ENCODE measurements at places on chromosomes 3 and 15. TPM values are rescaled to one million over a fixed set of nuclear protein-coding genes. Genes with fewer than 3 reads are reported as not detected.
A peak's percentile ranks its signal among the peaks of the same experiment; 100 is the strongest.

DNA sequence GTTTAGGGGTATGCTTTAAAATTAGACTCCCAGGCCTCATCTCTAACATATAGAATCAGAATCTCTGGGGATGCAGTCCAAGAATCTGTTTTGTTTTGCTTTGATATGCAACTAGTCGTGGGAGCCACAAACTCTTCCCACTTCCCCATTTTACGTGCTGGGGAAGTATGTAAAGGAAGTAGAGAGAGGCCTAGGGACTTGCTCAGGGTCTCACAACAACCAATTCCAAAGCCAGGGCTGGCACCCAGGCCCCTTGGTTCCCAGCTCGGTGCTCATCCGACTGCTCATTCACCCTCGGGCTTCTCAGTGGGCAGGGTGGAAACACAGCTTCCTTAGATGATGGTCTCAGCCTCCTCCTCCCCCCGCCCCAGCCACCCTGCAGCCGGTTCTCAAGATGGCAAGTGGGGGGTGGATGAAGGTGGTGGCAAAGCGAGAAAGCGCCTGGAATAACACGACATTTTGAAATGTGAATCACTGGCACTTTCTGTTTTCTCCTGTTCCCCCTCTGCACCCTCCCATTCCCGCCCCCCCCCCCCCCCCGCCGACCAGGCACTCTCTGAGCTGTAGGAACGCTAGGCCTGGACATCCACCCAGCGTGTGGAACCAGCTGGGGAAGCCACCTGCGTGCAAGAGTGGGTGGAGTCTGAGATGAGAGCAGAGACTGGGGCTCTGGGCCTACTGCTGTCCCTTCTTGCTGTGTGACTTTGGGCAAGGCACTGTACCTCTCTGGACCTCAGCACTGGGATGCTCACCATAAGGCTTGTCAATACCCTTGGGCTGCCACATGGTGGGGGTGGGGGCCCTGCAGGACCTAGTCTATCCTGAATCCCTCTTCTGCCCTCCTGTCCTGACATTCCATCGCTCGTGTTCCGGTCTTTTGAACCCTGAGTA, 214.5 kb downstream of the RPLP1 start:
- DNase-seq: no peak

DNA sequence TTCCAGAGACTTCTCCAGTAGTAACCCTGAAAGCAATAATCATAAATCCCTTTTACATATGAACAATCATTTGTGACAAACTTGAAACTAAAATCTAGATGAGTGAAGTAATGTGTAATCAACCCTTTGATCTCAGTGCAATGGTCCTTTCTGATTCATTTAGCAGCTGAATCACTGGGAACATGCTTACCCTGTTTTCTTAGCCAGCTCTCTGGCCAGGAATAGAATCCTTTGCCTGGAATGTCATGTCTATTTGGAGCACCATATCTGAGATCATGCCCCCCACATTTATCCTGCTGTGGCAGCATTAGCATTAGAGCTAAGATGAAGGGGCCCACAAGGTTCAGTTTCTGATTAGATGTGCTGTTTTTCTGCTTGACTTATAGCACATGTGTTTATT, 309.8 kb downstream of the OXSM start:
- peak; percentile 57 for DNase-seq

- DNase-seq: no peak
These were observed 47.5 kb upstream of the FRMD4B start for GRCh38 chr3:69433121-69433968.

DNA sequence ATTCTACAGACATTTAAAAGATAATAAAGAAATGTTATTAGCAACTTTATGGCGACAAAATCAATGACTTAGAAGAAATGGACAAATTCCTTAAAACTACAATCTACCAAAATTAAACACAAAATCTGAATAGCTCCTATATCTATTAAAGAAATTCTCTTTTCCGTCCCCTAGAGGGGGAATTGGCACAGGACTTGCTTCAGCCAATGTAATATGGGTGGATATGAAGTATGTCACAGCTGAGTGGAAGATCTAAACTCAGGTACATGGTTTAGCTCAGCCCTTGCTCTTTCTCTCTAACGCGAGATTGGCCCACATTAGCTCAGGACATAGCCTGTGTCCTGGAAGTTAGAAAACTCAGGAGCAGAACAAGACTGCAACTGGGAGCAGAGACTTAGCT, 79.3 kb downstream of the DNAH12 start:
- DNase-seq: no peak

- DNase-seq: no peak
These were observed 2.3 kb upstream of the OR5K3 start for GRCh38 chr3:98388147-98388546.

DNA sequence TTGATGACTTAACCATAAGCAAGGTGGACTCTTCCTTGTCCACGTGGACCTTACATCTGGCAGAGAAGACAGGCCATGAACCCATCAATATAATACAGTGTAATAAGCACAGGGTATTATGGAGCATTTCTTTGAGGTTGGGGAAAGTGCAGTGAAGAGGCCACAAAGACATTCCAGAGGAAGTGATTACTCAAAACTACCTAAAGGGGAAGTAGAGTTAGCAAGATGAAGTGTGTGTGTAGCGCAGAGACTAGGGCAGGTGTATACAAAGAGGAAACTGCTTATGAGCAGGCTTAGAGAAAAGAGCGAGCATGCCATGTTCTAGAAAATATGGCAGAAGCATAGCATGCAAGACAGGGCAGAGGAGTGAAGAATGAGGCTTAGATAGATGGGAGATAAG, 17.9 kb downstream of the CP start:
- no peak for DNase-seq

- DNase-seq: no peak
These were observed 32.3 kb upstream of the CRTC3 start for GRCh38 chr15:90497376-90497775.

- no peak for DNase-seq
These were observed 138.4 kb downstream of the MEIS2 start for GRCh38 chr15:36961956-36962355.

- no peak for DNase-seq
These were observed 400.9 kb upstream of the ATP11B start for GRCh38 chr3:182392182-182392937.

DNA sequence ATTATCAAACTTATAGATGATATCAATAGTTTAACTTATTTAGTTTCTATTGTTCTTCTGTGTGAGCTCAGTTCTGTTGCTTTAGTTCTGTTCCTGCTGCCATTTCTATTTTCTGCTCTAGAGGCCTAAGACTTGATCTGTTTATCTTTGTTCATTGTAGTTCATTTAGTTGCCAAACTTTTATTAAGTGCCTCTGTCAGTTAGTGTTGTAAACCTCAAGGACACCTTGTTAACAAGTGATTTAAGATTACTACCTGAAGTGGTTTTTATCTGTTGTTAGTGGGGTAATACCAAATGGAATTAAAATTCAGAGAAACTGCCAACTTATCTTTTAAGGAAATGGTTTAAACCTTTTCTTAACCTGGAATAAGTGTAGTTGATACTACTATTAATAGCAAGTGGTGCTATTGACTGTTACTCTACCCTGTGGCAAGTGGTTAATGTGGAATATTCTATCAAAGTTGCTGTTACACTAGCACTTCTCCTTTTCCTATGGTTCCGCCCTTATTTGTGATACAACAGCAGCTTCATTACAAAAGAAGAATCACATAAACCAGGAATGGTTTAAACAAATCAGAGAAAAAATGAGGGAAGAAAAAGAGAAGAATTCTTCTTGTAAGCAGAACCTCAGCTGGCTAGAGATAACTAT, 500.6 kb upstream of the GOLIM4 start:
- DNase-seq: no peak

GRCh38 chr15:80694611-80695098, 455 bp upstream of the ABHD17C start:
- no peak for DNase-seq

DNA sequence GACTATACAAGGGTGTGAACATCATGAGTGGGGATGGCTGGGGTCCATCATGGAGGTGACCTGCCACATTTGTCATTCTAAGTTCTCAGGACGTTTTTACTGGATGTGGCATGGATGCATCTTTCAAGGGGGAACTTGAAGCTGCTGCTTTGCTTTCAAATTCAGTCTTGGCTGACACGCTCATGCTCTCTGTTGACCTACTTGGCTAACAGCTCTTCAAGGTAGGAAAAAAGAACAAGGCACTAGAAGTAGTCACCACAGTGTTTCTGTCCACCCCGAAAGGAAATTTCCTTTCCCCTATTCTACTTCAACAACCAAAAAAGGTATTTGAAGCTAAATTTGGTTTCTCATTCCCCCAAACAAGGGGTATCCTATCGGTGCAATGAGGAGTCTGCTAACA, 15.0 kb downstream of the STIMATE start:
- no peak for DNase-seq

DNA sequence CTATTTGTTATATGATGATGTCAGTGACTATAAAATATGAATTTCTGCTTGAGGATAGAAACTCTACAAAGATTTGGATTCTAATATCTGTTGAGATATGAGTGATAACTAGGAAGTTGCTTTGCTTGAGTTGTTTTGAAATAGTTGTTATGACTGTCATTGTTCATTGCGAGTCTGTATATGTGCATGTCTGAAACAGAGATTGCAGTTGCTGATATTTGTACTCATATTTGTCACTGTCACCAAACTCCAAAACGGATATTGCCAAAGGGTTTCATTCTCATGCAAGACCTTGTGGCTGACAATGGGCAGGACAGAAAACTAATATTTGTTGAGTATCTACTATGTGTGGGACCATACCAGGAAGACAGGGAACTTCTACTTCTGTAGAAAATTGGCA, 240.2 kb downstream of the CD47 start:
- no peak for DNase-seq

DNA sequence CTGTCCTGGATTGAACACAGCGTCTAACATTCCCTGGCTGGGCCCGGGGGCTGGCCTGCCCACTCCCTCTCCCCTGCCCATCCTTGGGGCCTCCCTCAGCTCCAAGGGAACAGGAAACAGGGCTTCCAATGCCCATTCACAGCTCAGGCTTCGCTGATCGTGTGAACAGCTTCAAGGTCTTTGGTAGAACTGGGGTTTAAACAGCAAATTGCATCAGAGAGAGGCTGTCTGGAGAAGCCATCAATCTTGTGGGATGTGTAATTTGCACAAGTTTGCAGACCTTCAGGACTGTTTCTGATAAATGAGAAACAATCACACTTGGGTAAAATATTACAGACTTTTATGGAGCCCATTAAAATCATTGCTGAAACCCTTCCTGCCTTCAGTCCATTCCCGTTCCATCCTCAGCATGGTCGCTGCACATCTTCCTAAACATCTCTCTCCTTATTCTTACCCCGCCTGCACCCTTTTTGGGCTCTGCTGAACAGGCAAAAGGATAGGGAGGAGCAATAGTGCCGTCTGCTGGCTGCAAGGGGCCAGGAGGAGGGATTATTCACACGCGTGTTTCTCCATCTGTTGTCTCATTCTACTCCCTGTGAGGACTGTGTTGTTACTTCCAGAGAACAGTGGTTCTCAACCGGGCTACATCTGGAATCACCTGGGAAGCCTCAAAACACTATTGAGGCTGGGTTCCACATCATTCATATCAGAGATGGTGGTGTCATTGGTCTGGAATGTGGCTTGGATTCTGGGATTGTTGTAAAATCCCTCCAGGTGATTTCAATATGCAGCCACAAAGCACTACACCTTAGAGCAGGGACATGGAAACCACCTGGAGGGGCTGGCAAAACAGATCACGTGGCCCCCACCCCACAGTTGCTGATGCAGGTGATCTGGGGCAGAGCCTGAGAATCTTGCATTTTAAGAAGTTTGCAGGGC, 116.3 kb downstream of the CLSTN2 start:
- no peak for DNase-seq

- DNase-seq: no peak
These were observed 12.2 kb downstream of the RTP1 start for GRCh38 chr3:187209491-187209890.

DNA sequence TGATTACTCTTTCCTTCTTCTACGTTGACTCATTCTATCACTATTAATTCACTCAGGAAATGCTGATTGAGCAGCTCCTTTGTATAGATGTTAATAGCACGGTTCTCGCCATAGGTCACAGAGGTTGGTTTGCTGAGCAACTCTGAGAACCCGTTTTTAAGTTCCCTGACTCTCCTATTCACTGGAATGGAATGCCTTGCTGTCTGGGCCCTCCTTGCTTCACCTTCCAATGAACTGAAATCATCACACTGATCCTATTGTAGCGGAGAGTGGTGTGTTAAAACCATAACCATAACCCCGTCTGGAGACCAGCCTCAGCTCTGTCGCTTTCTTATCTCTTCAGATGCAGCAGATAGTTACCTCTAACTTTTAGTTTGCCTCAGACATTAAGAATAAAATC, 323.6 kb downstream of the GABRB3 start:
- DNase-seq: no peak

- no peak for DNase-seq
These were observed 4.3 kb downstream of the SLC51A start for GRCh38 chr3:196220587-196220986.

GRCh38 chr15:100430411-100430810, 88.6 kb upstream of the ADAMTS17 start:
- DNase-seq: no peak

DNA sequence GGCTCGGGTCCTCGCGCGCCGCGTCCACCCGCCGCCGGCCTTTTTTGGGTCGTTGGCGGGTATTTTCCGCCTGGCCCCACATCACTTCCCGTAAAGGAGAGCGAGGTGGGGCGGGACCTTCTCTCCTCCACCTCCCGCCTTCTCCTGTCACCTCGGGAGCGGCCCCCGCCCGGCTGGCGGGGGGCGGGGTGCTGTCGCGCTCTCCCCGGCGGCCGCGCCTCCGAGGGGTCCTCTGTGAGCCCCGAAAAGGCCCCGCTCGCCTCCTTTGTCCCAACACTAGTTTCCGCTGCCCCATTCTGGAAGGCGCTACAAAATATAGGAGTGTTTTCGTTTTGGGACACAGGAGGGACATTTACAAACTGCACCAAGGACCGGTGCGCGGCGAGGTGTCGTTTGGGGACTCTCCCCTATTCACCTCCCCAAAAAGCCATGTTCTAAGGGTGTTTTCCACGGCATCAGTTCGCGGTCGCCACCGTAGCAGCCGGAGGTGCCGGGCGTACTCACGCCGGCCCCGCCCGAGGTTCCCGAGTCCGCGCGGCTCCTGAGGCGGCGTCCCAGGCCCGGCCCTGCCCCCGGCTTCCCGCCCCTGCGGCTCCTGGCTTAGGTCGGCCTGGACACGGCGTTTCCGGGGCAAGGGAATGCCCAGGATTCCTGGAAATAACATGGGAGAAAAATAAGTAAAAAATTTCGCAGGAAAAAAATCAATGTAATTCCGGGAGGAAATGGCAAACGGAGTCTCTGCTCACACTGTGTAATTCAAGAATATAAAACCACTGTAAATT, at the start of gene RAB27A:
TSS of gene RAB27A (minus strand) at position 68 of the 782 bp plus-strand sequence. CDS start 54,879 bp downstream, outside the sequence.
- DNase-seq: peak; percentile 40

GRCh38 chr3:42079701-42080452, 11.3 kb upstream of the TRAK1 start:
- DNase-seq: no peak

GRCh38 chr3:146164971-146165769, 4.2 kb upstream of the PLOD2 start:
- DNase-seq: no peak

- no peak for DNase-seq
These were observed 231.1 kb upstream of the DPH6 start for GRCh38 chr15:35777061-35777460.

GRCh38 chr15:80565988-80566387, 129.1 kb upstream of the ABHD17C start:
- no peak for DNase-seq

The ALDH1L1 gene
- total RNA-seq: 43.5 TPM

The SAMMSON gene
- total RNA-seq: not detected

The ADCY5 gene
- 4.6 TPM for total RNA-seq

The SLC38A3 gene
- 3.0 TPM for total RNA-seq

The RHCG gene
- total RNA-seq: not detected

The FEZF2 gene
- total RNA-seq: not detected

The A4GNT gene
- total RNA-seq: not detected

The SLC2A2 gene
- not detected for total RNA-seq

The TMCO5A gene
- not detected for total RNA-seq

The GUCA1C gene
- total RNA-seq: not detected

The GP9 gene
- 0.42 TPM for total RNA-seq

The ADIPOQ gene
- total RNA-seq: 2.7 TPM
